ENCODE measurements at places on chromosomes 5 and 9.
A peak's percentile ranks its signal among the peaks of the same experiment; 100 is the strongest.

- no peak for DNase-seq
These were observed 56.9 kb upstream of the VCAN start for GRCh38 chr5:83414601-83415000.

- DNase-seq, result no peak
These were observed 34.7 kb upstream of the ADRB2 start for GRCh38 chr5:148791696-148792095.

DNA sequence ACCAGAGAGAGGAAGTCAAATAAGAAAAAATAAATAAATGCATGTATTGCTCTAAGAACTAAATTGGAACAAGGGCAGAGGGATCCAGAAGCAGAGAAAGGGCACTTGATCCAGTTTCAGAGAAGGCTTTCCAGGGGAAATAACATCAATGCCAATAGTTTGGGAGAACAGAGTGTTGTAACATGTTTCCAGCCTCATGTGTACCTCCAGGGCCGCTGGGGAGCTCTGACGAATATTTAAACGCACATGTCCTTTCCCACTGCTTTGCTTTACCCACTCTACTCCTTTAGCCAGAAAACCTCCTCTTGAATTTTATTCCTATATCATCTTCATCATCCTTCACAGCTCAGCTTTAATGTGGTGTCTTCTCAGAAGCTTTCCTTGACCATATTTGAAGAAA lies 233.7 kb downstream of the ENC1 start:
- no peak for DNase-seq

- no peak for DNase-seq
These were observed 5.2 kb upstream of the GCNT1 start for GRCh38 chr9:76453785-76454184.

- no peak for DNase-seq
These were observed 170.0 kb downstream of the EBF1 start for GRCh38 chr5:158929552-158930218.

GRCh38 chr5:83509540-83509939 lies 38.0 kb downstream of the VCAN start:
- DNase-seq, result no peak

- DNase-seq, result no peak
These were observed 30.4 kb upstream of the TESK1 start for GRCh38 chr9:35574578-35575122.

- DNase-seq, result no peak
These were observed 31.5 kb upstream of the NKD2 start for GRCh38 chr5:976849-977751.

GRCh38 chr9:126606483-126606870 lies 7.3 kb upstream of the LMX1B start:
- no peak for DNase-seq

- DNase-seq, result no peak
These were observed 151.5 kb downstream of the RGS3 start for GRCh38 chr9:113614843-113615648.

- DNase-seq, result no peak
These were observed 104.4 kb upstream of the FCN2 start for GRCh38 chr9:134776080-134776796.

DNA sequence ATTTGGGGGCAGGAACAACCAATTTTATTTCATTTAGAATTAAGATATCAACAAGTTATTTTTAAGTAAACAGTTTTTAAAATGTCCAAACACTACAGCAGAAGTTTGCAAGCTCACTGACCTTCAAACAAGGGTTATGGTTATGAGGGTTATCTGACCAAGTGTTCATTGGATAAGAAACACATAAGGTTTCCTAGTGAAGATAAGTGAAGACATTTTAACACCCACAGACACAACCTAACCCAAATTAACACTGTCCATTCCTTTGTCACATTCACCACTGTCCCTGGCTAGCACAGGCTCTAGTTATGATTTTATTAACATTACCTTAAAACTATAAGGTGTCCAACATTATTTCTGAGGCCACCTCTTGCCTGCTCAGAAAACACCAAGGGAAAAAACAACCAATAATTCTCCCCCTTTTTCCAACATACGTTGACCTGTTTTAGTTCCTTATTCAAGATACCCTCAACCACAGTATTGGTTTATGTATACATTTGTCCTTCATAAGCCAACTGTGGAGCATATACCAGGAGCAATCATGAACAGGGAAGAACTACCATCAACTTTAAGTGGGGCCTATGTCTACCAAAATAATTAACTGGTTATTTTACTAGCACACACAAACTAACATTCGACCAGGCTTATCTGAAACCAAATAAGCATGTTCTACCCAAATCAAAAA lies 4.0 kb downstream of the ETF1 start:
- DNase-seq, result no peak

DNA sequence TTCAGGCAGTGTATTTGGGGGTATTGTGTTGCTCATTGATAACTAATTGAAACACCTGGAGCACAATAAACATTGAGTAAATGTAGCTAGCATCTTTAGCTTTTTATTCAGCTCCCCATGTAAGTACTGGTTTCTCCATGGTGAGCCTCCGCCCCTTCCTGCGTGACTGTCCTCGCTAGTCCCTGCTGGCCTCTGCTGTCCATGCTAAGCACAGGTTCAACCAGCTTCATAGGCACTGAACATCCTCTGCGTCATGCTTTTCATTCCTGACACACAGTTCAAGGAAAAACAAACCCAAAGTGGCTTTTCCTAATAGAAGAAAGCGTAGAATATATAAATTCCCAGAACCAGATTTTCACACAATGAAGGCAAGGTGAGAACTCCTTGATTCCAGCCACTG lies 27.3 kb upstream of the DAP start:
- DNase-seq, result no peak

GRCh38 chr5:72537166-72537565 lies 30.0 kb upstream of the ZNF366 start:
- DNase-seq, result no peak

DNA sequence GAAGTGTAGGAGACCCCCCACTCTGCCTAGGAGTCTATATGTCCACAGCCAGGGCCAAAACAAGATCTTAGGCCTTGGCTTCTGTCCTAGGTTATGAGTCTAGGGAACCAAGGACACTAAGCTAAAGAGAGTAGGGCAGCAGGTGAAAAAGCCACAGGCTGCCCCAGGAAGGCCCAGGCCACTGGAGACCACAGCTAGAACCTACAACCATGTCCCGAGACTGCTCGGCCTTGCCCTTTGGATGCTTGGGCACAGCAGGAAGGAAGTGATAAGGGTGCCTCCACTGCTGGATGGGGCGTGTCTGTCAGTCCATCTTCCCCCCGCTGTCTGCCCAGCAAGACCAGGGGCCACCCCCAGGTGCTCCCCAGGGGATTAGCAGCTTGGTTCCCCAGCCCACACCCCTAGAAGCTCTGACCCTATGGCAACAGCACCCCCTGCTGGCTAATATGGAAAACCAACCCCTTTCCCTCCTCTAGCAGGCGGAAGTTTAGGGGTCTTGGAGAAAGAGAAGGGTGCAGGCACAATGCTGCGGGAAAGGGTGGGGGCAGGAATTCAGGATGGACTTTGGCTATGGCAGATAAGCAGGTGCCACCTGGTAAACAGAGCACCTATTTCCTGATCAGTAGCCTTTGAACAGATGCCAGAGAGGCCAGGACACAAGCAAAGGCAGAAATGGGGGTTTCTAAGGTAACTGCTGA lies 10.5 kb upstream of the IRF1 start:
- peak; percentile 58 for DNase-seq

- DNase-seq, result no peak
These were observed 252.5 kb downstream of the SLIT3 start for GRCh38 chr5:169048181-169049125.

GRCh38 chr5:39422036-39422606 lies 2.7 kb downstream of the DAB2 start:
- no peak for DNase-seq

DNA sequence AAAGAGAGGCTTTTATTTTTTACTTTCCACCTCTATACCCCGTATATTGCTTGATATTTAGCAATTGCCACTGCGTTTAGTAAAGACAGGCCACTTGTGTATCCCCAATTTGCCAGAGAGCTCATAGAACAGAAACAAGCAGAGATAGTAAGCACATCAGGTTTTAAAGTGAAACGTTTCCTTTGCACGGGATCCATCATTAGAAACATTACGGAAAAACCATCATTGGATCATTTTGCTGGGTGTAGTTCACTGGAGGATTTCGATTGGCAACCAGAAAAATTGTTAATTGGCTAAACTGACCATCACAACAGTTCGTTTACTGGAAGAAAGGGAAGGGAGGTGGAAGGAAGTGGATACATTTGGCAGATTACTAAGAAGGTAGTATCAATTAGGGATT lies 149.4 kb upstream of the STK32A start:
- DNase-seq, result no peak

GRCh38 chr9:121194730-121195129 lies 6.9 kb downstream of the RAB14 start:
- DNase-seq, result no peak

GRCh38 chr5:7970816-7971215 lies 101.9 kb downstream of the MTRR start:
- no peak for DNase-seq

DNA sequence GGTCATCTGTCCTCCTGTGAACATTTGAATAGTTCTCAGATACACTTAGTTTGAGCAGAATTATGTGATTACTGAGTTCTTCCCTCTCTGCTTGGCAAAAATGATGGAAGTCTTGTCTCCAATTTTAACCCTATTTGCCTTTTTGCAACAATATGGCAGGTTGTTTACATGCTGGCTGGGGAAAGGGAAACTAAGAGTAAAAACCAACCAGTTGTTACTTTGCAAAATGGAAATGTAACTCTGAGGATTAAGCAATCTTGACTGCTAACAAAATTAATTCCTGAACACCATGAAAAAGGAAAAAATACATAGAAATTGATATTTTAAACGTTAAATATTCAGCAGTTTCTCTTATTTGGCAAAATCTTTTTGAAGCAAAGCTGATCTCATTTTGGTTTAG lies 11.1 kb downstream of the SIT1 start:
- DNase-seq, result no peak

GRCh38 chr9:28293369-28294090 lies 720.2 kb upstream of the C9orf72 start:
- no peak for DNase-seq

DNA sequence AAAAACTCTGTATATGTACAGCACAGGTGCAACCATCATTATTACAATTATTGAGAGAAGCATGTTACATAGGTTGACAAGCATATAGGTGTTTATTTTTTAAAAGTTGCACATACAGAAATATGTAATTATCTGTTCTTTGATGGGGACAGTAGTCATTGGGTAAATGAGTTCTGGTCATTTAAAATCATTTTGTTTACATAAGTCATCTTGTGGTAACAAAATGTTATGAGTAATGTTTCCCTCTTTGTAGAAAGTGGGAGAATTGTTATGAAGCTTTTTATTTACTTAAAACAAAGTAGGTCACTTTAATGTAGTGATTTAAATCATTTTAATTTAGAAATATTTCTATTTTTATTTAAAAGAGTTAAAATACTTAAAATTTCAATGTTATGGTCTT lies 33.8 kb upstream of the FBXL17 start:
- no peak for DNase-seq
